ENCODE measurements at places on chromosomes 3 and 15.

DNA sequence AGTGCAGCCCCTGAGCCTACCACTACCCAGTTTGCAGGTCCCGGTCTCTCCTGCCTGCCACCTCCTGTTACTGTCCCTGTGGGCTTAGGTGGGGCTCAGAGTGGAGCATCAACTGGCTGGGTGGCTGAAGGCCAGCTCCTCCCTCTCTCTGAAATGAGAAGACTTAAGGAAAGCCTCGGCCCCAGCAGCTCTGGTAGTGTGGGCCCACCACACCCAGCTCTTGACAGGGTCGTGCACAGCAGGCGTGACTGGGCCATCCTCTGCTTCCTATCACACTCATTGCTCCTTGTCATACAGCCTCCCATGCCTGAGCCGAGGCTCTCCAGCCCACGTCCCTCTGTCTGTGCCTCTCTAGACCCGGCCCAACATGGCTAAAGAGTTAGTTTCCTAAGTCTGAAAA lies 142.7 kb upstream of the LINGO1 start:
- no peak for DNase-seq

GRCh38 chr15:51380999-51381806 lies 39.7 kb downstream of the GLDN start:
- no peak for DNase-seq

GRCh38 chr3:97821287-97821773 lies 481 bp upstream of the CRYBG3 start:
- no peak for DNase-seq

DNA sequence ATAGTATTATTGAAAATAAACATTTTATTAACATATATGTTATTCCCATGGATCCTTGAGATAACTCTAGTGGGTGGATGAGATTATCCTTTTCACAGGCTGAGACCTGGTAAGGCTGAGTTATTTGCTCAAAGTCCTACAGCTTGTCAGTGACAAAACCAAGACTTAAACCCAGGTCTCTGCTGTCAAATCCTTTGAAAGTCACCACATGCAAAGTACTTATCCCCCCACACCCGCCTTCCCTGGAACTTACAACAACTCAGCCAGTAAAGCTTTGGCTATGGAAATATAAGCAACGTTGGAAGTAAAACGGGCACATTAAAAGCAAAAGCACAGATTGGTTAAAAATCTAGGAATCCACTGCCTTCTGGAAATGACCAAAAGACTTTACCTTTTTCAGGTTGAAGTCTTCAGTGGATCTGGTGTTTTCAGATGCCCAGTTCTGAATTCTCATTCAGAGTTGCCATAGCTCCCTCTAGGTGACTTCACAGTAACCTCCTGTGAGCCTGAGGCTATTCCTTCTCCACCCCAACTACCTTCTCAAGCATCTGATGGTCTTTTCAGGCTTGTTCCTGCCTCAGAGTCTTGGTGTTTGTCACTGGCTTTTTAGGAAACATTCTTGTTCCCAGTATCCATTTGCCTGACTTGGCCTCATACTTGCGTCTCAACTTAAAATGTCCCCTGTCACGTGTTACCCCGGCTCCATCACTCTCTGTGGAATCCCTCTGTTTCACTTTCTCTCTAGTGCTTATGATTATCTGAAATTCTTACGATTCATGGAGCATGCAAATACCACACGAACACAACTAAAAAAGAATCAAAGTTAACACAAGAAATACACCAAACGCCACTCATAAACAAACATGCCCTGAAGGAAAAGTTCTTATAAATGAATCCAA lies 131.2 kb downstream of the MAGI1 start:
- no peak for DNase-seq

GRCh38 chr3:170839518-170840100 lies 30.4 kb downstream of the RPL22L1 start:
- DNase-seq, result no peak

GRCh38 chr3:124770336-124771082 lies 40.3 kb downstream of the UMPS start:
- no peak for DNase-seq

- no peak for DNase-seq
Measured at GRCh38 chr3:78690766-78691165, 1077.0 kb downstream of the ROBO1 start.

GRCh38 chr3:18236726-18237125 lies 188.4 kb downstream of the SATB1 start:
- no peak for DNase-seq

DNA sequence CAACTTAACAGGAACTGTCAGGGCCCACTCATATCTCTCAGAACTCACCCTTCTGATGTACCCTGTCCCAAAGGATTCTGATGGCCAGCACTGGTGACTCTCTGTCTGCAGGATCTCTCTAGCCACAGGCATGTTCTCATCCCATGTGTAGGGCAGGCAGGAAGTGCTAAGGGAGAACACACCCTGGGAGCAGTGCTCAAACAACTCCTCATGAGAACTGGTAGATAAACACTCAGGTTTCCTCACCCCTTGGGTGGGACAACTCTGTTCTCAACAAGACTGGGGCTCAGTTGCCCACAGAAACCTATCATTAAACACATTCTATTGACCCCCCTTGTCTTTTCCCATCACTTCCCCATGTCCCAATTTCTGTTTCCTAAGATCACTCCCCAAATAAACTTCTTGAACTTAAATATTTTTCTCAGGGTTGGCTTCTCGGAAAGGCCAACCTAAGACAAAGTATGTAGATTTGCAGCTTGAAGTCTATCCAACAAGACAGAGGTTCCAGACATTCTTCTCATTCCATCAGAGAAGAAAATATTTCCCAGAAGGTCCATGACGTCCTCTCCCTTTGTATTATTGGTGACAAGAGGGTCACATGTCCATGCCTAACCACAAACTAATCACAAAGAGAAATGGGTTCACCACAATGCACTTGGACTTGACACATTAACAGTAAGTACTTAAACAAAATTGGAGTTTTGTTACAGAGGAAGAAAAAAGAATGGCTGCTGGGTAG lies 276.6 kb upstream of the GADL1 start:
- no peak for DNase-seq

DNA sequence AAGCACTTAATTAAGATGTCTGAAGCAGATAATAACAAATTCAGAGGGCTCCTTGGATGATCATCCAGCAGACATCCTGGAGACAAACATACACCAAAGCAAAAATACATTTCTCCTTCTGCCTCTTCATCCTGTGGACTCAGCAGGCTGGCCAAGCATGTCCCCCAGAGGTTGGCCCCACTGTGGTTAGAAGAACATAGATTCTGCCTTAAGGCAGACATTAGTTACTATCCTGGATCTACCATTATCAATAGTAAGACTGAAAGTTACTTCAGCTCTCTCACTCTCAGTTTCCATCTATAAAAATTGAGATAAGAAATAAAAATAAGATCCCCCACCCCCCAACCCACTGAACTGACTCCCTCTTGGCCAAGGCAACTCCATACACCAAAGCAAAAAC lies 28.6 kb upstream of the TGFBR2 start:
- DNase-seq, result no peak

- DNase-seq, result no peak
Measured at GRCh38 chr3:46354478-46354877, 567 bp downstream of the CCR2 start.

DNA sequence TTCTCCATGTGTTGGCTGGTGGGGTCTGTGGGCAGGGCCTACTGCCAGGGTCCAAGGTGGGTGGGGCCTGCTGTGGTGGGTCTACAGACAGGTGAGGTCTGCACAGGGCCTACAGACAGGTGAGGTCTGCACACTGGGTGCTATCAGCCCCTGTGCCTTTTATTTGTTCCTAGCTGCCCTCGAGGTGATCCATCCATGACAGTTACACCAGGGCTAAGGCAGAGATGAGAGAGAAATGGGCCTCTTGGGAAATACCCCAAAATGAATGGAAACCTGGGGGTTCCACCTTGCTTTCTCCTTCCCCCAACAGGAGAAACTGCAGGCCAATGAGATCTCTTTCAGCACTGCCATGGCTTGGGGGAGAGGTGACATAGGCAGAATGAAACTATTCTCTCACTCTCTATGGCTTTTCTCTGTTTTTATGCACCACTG lies 36.4 kb downstream of the CFAP100 start:
- no peak for DNase-seq

- DNase-seq, result peak; percentile 9
Measured at GRCh38 chr3:129650256-129650872, 43.9 kb upstream of the PLXND1 start.

GRCh38 chr3:89138048-89138447 lies 30.6 kb downstream of the EPHA3 start:
- DNase-seq, result no peak

- DNase-seq, result no peak
Measured at GRCh38 chr3:39724233-39724846, 85.1 kb upstream of the MYRIP start.

GRCh38 chr15:27019687-27020086 lies 48.7 kb downstream of the GABRG3 start:
- DNase-seq, result no peak

- no peak for DNase-seq
Measured at GRCh38 chr15:39357480-39358268, 223.2 kb upstream of the THBS1 start.

- DNase-seq, result no peak
Measured at GRCh38 chr3:36591959-36592358, 172.4 kb downstream of the DCLK3 start.
